ENCODE measurements at places on chromosomes 2 and 18.

DNA sequence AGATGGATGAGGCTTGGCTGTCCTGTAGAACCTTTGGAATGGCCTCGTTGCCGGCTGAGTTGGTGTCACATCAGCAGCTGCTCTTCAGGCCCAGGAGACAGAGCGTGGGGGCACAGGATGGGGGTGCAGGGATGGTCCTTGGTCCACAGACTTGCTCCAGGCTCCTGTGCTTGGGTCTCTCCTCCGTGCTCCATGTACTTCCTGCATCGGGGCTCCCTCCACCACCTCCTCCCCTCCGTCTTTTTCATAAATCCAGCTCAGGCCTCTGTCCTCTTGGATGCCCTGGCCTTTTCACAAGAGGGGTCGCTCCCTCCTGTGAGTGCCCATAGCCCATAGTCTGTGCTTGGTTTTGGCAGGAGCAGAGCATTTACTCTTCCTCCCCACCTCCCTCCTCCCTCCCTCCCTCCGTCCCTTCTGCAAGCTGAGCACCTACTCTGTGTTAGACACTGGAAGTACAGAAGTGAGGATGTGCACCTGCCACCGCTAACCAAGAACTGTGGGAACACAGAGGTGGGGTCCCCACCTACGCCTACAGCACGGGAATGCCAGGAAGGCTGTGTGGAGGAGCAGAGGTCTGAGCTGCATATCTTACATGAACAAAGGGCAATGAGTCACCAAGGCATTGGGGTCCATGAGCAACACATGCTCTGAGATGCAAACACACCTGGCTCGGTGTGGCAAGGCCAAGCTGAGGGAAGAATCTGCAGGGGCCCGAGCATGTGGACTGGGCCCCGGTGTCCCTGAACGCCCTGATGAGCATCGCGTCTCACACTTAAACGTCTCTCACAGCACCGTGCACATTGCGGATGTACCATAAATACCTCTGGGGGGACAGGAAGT, 458.7 kb upstream of the HS6ST1 start:
- DNase-seq, result no peak

DNA sequence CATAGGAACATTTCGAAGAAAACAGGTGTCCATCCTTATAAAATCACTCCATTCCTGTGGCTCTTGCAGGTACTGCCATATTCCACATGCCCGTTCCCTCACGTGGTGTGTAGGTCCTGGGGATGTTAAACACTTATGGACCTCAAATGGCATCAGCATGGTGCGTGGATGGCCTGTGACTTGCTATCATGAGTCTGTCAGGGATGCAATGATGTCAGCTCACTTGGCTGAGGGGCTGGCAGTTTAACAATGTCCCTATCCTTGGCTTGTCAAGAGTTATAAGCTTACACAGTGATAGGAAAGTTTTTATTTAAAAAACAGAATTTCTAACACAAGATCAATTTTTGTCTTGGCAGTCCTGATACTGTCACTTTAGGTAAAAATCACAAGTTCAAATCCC, 28.8 kb downstream of the MAIP1 start:
- no peak for DNase-seq

DNA sequence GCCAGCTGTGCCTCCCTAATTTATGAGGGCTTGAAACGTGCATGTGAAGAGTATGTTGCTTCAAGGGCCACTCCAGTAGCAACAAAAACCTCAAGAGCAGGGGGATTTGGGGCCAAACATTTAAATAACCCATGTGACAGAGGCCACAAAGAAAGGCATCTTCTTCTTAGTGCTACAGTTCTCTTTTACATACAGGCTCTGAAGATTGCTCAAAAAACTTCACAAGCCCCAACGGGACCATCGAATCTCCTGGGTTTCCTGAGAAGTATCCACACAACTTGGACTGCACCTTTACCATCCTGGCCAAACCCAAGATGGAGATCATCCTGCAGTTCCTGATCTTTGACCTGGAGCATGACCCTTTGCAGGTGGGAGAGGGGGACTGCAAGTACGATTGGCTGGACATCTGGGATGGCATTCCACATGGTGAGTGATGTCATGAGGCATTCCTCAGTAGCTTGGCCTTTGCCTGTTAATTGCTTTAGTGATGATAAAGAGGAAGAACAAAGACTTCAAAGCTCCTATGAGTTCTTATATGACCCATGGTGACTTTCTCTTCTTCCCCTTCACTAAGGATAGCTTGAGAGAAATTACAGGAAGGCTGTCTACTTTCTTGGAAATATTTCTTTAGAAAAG, 40.1 kb downstream of the NRP2 start:
- DNase-seq, result no peak

GRCh38 chr2:150832686-150833085, 345.2 kb upstream of the RND3 start:
- no peak for DNase-seq

- DNase-seq, result no peak
These were observed 111.4 kb downstream of the COPS8 start for GRCh38 chr2:237196866-237197618.
